ENCODE measurements at places on chromosomes 3 and 15.
A peak's percentile ranks its signal among the peaks of the same experiment; 100 is the strongest.

DNA sequence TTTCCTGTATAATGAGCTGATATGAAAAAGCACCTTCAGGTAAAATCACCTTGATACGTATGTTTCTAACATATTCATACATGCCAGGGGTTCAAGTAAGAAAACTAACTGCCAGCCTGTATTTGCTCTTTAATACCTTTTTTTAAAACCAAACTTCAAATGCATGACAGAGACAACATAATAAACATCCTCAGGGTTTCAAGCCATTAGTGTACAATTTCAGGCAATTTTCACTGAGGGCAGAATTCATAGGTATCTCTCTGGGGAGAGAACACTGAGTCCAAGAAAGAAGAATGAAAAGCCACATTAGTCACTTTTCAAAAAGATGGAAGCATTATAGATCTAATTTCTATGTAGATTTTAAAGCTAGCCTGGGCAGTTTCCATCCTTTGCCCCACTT, 26.9 kb downstream of the MINDY4B start:
- H3K27me3 ChIP-seq, result no peaks in the 10 kb centered on the region
- no peak for DNase-seq
- H3K36me3 ChIP-seq, result no peaks in the 10 kb centered on the region
- H3K4me3 ChIP-seq, result no peak overlapping the region
- peaks cover 4% of the 10 kb centered on the region for H3K4me1 ChIP-seq

- peaks cover 59% of the 10 kb centered on the region for H3K4me1 ChIP-seq
- H3K4me3 ChIP-seq, result no peak overlapping the region
- H3K36me3 ChIP-seq, result no peaks in the 10 kb centered on the region
- DNase-seq, result no peak
Measured at GRCh38 chr15:91855684-91856489, 2.4 kb downstream of the SLCO3A1 start.

GRCh38 chr3:137946356-137946973, 63.5 kb upstream of the CLDN18 start:
- no peaks in the 10 kb centered on the region for H3K4me1 ChIP-seq
- no peaks in the 10 kb centered on the region for H3K27me3 ChIP-seq
- no peak for DNase-seq

GRCh38 chr15:60722328-60723112, 243.6 kb upstream of the ICE2 start:
- H3K4me3 ChIP-seq, result no peak overlapping the region
- H3K36me3 ChIP-seq, result no peaks in the 10 kb centered on the region
- peaks cover 7% of the 10 kb centered on the region for H3K4me1 ChIP-seq
- no peaks in the 10 kb centered on the region for H3K27me3 ChIP-seq
- no peak for DNase-seq
- no peak overlapping the region for H3K27ac ChIP-seq

GRCh38 chr3:103085465-103085864, 650.6 kb downstream of the ZPLD1 start:
- no peak overlapping the region for H3K27ac ChIP-seq
- H3K36me3 ChIP-seq, result no peaks in the 10 kb centered on the region
- H3K4me1 ChIP-seq, result no peaks in the 10 kb centered on the region
- no peak overlapping the region for H3K4me3 ChIP-seq
- H3K27me3 ChIP-seq, result no peaks in the 10 kb centered on the region

DNA sequence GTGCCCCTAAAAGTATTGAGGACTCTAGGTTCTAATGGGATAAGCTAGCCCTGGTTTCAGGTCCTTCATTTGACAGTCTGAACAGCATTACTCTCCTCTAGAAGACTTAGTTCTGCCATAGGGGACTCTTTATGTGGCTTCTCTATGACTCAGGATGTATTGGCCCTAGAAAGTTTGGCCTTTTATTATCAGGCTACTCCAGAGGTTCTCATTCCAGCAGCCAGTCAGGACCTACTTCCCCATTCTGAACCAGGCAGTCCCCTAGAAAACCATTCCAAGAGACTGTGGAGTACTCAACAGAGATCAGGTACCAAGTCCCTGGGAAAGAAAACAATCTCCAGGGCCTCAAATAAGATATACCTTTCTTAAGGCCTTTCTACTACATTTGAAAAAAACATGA, 157.9 kb upstream of the TSPAN3 start:
- H3K4me1 ChIP-seq, result peaks cover 15% of the 10 kb centered on the region
- no peak overlapping the region for H3K4me3 ChIP-seq
- H3K27ac ChIP-seq, result no peak overlapping the region

GRCh38 chr3:9955067-9955502, 2.9 kb upstream of the PRRT3 start:
- H3K36me3 ChIP-seq, result no peaks in the 10 kb centered on the region
- DNase-seq, result no peak
- no peaks in the 10 kb centered on the region for H3K27me3 ChIP-seq

- H3K27ac ChIP-seq, result no peak overlapping the region
- no peaks in the 10 kb centered on the region for H3K36me3 ChIP-seq
- H3K27me3 ChIP-seq, result no peaks in the 10 kb centered on the region
- H3K4me1 ChIP-seq, result no peaks in the 10 kb centered on the region
- no peak overlapping the region for H3K4me3 ChIP-seq
Measured at GRCh38 chr3:16378920-16379319, 113.9 kb downstream of the OXNAD1 start.

DNA sequence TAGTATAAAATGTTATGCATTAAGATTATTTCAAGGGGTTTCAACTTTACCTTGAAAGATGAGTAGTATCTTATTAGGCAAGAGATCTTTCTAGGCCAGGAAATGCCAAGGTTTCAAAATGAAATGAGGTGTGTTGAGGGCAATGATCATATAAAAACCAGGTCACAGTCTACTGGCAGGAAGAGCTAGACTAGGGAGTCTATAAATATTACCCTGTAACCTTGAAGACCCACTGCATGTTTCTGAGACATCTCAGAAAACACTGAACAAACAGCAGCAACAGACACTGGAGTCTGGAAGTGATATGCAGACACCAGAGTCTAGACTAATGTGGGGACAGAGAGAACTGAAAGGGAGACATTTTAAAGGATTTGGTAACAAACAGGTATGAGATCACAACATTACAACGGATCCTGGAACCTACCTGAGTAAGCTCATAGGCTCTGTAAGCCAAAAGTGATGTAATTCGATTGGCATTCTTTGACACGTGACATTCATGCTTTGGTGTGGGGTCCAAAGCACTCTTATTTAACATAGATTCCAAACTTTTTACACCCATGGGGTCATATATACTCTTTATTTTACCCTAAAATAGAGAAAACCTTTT, 15.0 kb downstream of the TASOR start:
- H3K36me3 ChIP-seq, result no peaks in the 10 kb centered on the region
- H3K4me1 ChIP-seq, result no peaks in the 10 kb centered on the region
- H3K27ac ChIP-seq, result no peak overlapping the region
- no peaks in the 10 kb centered on the region for H3K27me3 ChIP-seq
- no peak for DNase-seq

- no peaks in the 10 kb centered on the region for H3K36me3 ChIP-seq
- no peaks in the 10 kb centered on the region for H3K27me3 ChIP-seq
- no peak overlapping the region for H3K4me3 ChIP-seq
- DNase-seq, result no peak
- no peak overlapping the region for H3K27ac ChIP-seq
Measured at GRCh38 chr3:14605744-14606143, 45.8 kb upstream of the CCDC174 start.

DNA sequence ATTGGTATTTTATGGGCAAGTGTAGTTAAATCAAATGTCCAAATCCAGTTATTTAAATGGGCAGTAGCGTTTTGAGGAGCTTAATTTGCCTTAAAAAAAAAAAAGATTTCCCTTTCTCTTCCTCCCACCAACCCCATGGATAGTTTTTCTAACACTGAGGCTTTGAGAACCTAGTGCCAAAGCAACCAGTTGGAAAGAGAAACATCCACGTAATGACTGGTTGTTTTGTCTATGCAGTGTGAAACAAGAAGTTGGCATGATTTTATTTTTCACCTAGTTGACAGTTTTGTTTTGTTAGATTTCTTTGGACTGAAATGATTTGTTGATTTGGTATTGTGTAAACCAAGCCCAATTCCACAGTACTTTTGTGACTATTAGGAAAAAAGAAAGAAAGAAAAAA, 170.0 kb downstream of the SOX2 start:
- no peak overlapping the region for H3K4me3 ChIP-seq
- no peaks in the 10 kb centered on the region for H3K36me3 ChIP-seq
- no peaks in the 10 kb centered on the region for H3K27me3 ChIP-seq

DNA sequence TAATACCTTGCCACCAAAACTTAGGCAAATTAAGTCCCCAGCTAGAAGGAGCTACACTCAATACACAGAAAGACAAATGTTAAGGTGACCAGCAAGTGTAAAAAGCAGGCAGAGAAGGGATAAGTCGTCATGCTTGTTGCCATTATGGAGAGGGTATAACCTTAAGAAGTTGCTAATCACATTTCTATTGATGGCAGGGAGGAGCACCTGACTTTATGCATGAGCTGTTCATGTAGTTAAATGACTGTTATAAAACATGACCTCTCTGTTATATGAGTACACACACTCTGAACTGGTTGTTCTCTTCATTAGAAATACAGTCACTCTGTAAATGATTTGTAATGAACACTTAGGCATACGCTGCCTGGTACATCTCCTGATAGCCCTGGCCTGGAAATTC, 6.6 kb upstream of the CCNL1 start:
- H3K36me3 ChIP-seq, result no peaks in the 10 kb centered on the region
- H3K27ac ChIP-seq, result no peak overlapping the region
- no peaks in the 10 kb centered on the region for H3K27me3 ChIP-seq
- peaks cover 2% of the 10 kb centered on the region for H3K4me1 ChIP-seq

- H3K4me3 ChIP-seq, result peak within 1 kb of the TSS; percentile 90
- no peaks in the 10 kb centered on the region for H3K27me3 ChIP-seq
- no peak for DNase-seq
Measured at GRCh38 chr3:146250449-146251382, at the start of gene PLSCR4. Gene PLSCR4, minus strand, starts transcription at chr3:146251105. Its CDS starts 29,034 bp downstream, at chr3:146222071.

DNA sequence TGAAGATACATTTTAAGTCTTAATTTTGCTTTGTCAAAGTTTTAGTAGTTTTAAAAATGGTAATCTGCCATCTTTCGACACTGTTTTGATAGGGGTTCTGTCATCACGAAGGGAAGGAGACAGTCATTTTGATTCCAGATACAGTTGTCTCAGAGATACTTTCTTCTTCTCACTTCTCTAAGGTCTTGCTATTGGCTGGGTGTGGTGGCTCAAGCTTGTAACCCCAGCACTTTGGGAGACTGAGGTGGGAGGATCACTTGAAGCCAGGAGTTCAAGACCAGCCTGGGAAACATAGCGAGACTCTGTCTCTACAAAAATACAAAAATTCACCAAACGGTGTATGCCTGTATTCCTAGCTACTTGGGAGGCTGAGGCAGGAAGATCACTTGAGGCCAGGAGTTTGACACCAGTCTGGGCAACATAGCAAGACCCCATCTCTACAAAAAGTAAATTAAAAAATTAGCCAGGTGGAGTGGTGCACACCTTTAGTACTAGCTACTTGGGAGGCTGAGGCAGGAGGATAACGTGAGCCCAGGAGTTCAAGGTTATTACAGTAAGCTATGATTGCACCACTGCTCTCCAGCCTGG, 3.3 kb downstream of the RAB8B start:
- H3K4me1 ChIP-seq, result peaks cover 62% of the 10 kb centered on the region
- no peaks in the 10 kb centered on the region for H3K36me3 ChIP-seq
- H3K4me3 ChIP-seq, result no peak overlapping the region
- no peak overlapping the region for H3K27ac ChIP-seq
- no peak for DNase-seq
- no peaks in the 10 kb centered on the region for H3K27me3 ChIP-seq

DNA sequence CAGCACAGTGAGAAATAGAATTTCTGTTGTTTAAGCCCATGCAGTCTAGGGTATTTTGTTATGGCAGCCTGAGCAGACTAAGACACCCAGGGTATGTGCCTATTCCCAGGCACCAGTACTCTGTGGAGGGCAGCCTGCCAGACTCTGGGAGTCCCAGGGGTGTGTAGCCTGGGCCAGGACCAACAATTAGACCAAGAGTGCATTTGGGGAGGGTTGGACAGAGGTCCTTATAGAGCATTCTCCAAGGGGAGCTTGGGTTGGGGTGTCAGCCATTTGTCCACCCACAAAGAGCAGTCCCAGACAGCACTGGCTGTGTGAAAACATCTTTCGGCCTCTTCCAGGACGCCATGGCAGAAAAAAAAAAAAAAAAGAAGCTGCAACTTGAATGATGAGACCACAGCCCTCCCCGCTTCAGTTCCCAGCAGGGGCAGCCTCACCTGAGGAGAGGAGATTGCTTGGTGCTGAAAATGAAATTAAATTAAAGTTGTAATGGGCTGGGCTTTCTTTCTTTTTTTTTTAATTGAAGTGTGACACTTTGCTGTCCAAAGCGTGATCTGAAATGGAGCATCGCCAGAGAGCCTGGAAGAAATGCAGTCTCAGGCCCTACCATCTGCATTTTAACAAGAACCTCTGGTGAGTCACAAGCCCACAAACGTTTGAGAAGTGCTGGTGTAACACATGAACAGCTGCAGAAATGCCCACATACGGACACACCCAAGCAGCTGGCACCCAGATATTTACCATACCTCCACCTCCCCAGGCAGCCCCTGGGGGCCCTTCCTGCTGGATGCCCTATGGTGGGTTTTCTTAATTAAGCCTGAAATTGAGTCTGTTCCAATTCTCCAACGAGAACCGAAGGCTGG, 21.3 kb upstream of the CAV3 start:
- no peaks in the 10 kb centered on the region for H3K36me3 ChIP-seq
- peaks cover 8% of the 10 kb centered on the region for H3K4me1 ChIP-seq
- H3K4me3 ChIP-seq, result no peak overlapping the region
- DNase-seq, result no peak

- no peaks in the 10 kb centered on the region for H3K36me3 ChIP-seq
- H3K4me1 ChIP-seq, result peaks cover 12% of the 10 kb centered on the region
- no peak overlapping the region for H3K4me3 ChIP-seq
- peak; percentile 98 for DNase-seq
- H3K27ac ChIP-seq, result peak overlapping the region; percentile 82
Measured at GRCh38 chr3:48402281-48402732, 27.6 kb downstream of the PLXNB1 start.

DNA sequence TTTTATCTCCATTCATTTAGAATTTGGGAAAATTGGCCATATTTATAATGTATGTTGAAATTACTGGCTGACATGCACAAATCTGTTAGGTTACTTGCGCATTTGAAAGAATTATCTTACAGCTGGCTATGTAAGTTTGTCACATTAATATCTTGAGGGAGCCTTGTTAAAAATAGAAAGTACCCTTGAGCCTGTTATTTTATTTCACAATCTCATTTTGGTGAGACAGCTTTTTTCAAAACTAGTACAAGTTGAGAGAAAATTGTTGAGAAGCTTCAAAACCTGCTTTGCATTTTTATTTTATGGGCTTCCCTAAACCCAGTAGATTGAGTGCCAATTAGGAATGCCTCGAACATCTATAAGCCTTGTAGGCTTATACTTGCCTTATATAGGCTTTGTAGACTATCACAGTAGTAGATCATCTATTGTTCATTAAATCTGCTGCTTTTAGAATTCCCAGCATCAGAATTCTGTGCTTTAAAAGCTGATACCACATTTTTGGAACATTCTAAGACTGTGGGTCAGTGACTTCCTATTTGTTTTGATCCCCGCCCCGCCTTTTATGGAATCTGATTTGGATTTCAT, 6.3 kb downstream of the IDH3A start:
- peak overlapping the region; percentile 11 for H3K4me3 ChIP-seq
- H3K36me3 ChIP-seq, result no peaks in the 10 kb centered on the region
- peaks cover 41% of the 10 kb centered on the region for H3K4me1 ChIP-seq
- DNase-seq, result no peak

GRCh38 chr3:195838714-195839113, 27.0 kb upstream of the MUC4 start:
- no peaks in the 10 kb centered on the region for H3K4me1 ChIP-seq
- H3K27ac ChIP-seq, result no peak overlapping the region
- no peaks in the 10 kb centered on the region for H3K27me3 ChIP-seq
- no peak overlapping the region for H3K4me3 ChIP-seq
- no peaks in the 10 kb centered on the region for H3K36me3 ChIP-seq
- no peak for DNase-seq

GRCh38 chr3:188220988-188221818, 67.2 kb downstream of the LPP start:
- peak overlapping the region; percentile 38 for H3K27ac ChIP-seq
- no peaks in the 10 kb centered on the region for H3K36me3 ChIP-seq
- H3K4me1 ChIP-seq, result peaks cover 58% of the 10 kb centered on the region
- H3K4me3 ChIP-seq, result no peak overlapping the region
- no peak for DNase-seq
